Natural killer cell (primary cell): ENCODE measurements at places on chromosomes 7 and 10. TPM values are rescaled to one million over a fixed set of nuclear protein-coding genes. Genes with fewer than 3 reads are reported as not detected.

The PILRA gene
- 18.8 TPM for total RNA-seq

The NPSR1 gene
- total RNA-seq = not detected

The CPVL gene
- 9.8 TPM for total RNA-seq

The PCLO gene
- not detected for total RNA-seq

The PCDH15 gene
- not detected for total RNA-seq

The SNX10 gene
- total RNA-seq = 17.2 TPM

The VCL gene
- total RNA-seq = 145 TPM

The C10orf143 gene
- 7.1 TPM for total RNA-seq

The PTF1A gene
- total RNA-seq = not detected

The PRR15 gene
- not detected for total RNA-seq

DNA sequence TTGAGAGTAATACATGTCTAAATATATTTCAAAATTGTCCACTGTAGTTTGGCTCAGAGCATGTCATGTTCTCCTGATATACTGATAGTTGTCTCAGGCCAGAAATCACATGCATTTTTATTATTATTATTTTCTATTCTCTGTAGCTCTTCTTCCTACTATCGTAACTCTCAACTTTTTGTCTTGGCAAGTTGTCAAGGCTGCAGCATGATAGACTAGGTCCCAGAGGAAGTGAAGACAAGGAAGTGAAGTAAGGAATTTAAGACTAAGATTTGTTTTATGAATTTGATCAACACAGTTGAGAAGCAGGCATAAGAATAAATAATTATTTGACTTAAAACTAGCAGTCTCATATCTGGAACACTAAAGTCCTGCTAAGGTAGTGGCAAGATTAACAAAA, 369.5 kb downstream of the ABCA13 start:
- H3K4me1 ChIP-seq = no peaks in the 10 kb centered on the region
- no peak overlapping the region for H3K27ac ChIP-seq
- no peak overlapping the region for H3K4me3 ChIP-seq
- DNase-seq = no peak
- H3K27me3 ChIP-seq = no peaks in the 10 kb centered on the region

DNA sequence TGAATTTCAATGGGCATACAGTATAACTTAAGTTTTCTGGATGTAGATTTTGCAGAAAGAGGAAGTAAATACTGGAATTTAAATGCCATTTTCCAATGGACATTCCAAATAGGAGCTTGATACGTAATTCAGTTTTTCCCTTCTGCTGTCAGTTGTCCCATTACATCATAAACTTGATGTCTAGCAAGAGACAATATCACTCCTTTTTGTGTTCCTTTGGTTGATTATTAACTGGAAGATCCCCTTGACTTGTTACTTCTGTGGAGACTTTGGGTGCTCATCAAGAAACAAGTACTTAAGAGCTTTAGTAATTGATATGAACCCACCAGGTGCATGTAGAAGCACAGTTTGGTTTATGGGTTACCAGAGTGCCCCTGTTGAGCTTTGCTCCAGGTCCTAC, 116.1 kb downstream of the ST7 start:
- no peak overlapping the region for H3K4me3 ChIP-seq
- no peak for DNase-seq
- H3K27me3 ChIP-seq = no peaks in the 10 kb centered on the region
- H3K27ac ChIP-seq = no peak overlapping the region
- no peaks in the 10 kb centered on the region for H3K36me3 ChIP-seq

DNA sequence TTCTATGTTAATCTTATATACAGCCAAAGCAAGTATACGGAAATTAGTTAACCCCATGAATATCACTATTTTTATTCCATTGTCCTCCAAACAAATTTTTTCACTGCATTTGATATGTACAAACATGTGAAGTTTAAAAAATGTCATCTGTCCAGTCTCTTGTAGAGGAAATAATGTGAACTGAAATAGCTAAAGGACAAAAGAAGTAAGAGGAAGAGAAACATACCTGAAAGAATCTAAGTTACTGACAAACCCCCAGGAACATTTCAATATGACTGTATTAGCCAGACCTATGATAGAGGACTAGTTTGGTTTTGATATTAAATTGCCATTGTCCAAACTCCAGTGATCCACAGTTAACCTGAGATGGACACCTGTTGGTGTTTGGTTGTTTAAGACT, 80.6 kb downstream of the NRCAM start:
- no peak overlapping the region for H3K27ac ChIP-seq
- H3K4me3 ChIP-seq = no peak overlapping the region
- no peaks in the 10 kb centered on the region for H3K36me3 ChIP-seq
- H3K4me1 ChIP-seq = no peaks in the 10 kb centered on the region
- H3K27me3 ChIP-seq = no peaks in the 10 kb centered on the region
- no peak for DNase-seq

GRCh38 chr10:35770817-35771355, 128.8 kb upstream of the FZD8 start:
- no peaks in the 10 kb centered on the region for H3K27me3 ChIP-seq
- DNase-seq = no peak
- no peak overlapping the region for H3K27ac ChIP-seq
- H3K4me1 ChIP-seq = no peaks in the 10 kb centered on the region
- no peak overlapping the region for H3K4me3 ChIP-seq

- H3K27me3 ChIP-seq = no peaks in the 10 kb centered on the region
- H3K27ac ChIP-seq = no peak overlapping the region
- no peaks in the 10 kb centered on the region for H3K36me3 ChIP-seq
- no peak overlapping the region for H3K4me3 ChIP-seq
- H3K4me1 ChIP-seq = no peaks in the 10 kb centered on the region
Measured at GRCh38 chr10:4301291-4302045, 516.5 kb upstream of the KLF6 start.

GRCh38 chr10:111146025-111146640, 69.3 kb downstream of the ADRA2A start:
- H3K4me1 ChIP-seq = peaks cover 3% of the 10 kb centered on the region
- H3K36me3 ChIP-seq = no peaks in the 10 kb centered on the region
- peaks cover 3% of the 10 kb centered on the region for H3K27me3 ChIP-seq

DNA sequence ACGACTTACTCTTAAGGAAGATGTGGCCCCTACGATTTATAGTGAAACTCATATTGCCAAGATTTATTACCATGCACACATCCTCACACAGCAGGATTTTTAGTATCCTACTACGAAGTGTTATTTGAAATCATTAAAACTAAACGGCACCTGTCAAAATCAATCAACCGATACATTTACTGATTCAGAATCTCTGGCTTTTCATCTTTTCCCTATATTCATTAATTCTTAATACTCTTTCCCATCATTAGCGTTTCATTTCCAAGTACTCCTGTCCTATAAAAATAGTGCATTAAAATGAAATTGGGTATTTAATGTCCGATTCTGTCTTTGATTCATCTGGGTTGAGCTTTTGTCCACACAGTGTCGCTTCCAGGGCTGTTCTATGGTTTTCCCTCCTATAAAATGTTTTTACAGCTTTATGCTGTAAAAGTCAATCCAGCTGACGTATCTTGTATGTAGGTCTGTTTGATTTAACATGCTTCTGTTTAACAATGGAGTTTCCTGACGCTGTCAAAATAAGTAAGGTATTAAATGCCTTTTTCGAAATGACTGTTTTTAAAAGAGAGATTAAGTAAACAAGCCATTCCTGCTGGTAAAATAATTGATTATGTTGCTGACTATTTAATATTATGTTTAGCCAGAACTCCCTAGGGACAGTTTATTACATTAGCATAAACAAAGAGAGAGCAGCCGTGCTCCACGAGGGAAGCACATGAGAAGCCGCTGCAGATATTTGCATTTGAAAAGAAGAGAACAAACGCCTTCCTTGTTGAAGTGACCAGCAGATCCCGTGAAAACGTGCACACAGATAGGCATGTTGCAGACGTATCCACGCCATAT, 22.3 kb upstream of the SFMBT2 start:
- H3K27ac ChIP-seq = no peak overlapping the region
- DNase-seq = no peak
- no peaks in the 10 kb centered on the region for H3K36me3 ChIP-seq
- H3K4me3 ChIP-seq = no peak overlapping the region
- no peaks in the 10 kb centered on the region for H3K27me3 ChIP-seq
- H3K4me1 ChIP-seq = peaks cover 3% of the 10 kb centered on the region

- no peak for DNase-seq
- H3K27me3 ChIP-seq = no peaks in the 10 kb centered on the region
- H3K36me3 ChIP-seq = no peaks in the 10 kb centered on the region
- H3K4me1 ChIP-seq = no peaks in the 10 kb centered on the region
Measured at GRCh38 chr7:158238616-158239289, 348.9 kb downstream of the PTPRN2 start.

DNA sequence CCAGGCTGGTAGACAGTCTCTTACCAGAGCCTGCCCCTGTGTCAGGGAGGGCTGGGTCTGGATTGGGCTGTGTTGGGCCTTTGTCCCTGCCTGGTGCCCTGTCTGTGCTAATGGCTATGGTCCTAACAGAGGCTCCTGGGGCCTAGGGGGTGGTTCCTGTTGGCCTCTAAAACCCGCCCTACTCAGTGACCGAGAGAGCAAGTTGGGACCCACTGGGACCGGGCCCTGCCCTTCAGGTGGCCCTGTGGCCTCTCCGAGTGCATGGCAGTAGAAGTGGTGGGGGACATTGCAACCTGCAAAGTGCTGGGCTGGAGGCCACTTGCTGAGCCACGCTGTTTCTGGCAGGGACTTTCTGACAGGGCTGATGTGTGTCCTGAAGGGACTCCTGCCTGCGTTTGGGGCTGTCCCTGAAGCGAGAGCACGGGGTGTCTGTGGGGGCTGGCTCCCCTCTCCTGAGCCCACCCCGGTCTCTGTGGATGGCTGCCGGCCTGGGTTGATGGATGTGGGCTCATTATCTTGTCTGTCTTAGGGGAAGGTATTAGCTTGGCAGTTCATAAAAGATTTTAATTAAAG, 56.2 kb downstream of the GLRX3 start:
- H3K27me3 ChIP-seq = no peaks in the 10 kb centered on the region
- H3K36me3 ChIP-seq = no peaks in the 10 kb centered on the region
- no peak for DNase-seq

- H3K27ac ChIP-seq = no peak overlapping the region
- H3K4me3 ChIP-seq = no peak overlapping the region
- no peaks in the 10 kb centered on the region for H3K36me3 ChIP-seq
- DNase-seq = no peak
- no peaks in the 10 kb centered on the region for H3K4me1 ChIP-seq
Measured at GRCh38 chr10:12727832-12728215, 273.7 kb downstream of the CCDC3 start.

DNA sequence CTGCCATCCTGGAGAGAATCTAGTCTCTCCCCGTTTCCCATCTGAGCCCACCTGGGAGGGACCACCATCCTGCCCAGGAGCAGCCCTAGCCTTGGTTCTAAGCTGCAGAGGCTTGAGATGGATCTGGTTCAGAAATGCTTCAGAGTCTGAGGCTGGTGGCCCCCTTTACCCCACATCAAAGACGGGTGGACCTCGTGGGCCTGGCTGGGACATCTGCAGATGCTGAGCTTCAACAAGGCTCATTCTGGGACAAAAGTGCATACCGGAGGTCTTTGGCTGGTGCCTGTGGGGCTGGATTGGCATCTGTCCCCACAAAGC, 4.9 kb upstream of the IRF5 start:
- no peaks in the 10 kb centered on the region for H3K27me3 ChIP-seq
- peaks cover 30% of the 10 kb centered on the region for H3K4me1 ChIP-seq
- H3K36me3 ChIP-seq = no peaks in the 10 kb centered on the region
- H3K4me3 ChIP-seq = no peak overlapping the region
- H3K27ac ChIP-seq = no peak overlapping the region

DNA sequence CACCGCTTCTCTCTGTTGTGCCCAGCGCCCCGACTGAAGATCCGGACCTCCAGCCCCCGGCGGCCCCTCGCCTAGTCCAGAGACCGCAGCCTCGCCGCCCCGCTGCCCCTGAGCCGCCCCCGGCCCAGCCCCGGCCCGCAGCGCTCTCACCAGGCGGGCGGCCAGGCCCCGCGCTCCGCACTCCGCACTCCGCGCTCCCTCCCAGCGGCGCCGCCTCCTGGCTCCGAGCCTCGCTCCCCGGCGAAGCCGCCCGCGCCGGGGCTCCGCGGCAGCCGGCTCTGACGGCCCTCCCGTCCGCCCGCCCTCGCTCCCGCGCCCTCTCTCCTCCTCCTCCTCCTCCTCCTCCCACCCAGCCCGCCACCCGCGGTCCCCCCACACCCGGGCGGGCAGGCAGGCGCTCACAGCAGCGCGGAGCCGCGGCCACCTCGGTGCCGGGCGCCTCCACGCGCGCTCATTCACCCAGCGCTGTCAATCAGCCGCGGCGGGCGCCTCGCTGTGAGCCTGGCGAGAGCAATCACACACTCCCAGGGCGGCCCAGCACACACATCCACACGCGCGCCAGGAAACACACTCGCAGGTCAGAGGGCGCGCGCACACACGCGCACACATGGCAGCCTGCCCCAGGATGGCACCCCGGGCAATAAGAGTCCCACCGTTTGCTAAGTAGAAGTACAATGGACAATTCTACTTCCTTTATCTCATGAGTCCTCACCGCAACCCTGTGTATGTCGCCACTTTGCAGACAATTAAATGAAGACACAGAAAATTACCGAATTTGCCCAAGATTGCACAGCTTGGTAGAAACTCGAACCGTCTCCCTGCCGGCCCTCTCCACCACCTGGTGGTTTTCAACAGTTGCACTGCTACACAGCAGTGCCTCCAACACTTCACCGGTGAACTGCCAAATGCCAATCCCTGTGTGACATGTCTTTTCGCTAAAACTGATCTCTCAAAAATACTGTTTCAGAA, at the start of gene PRRT4:
Gene PRRT4, minus strand, starts transcription at position 280 of the 969 bp plus-strand sequence.
- peaks cover 18% of the 10 kb centered on the region for H3K4me1 ChIP-seq
- no peak within 1 kb of the TSS for H3K4me3 ChIP-seq
- H3K27me3 ChIP-seq = peaks cover 28% of the 10 kb centered on the region
- peak; percentile 70 for DNase-seq

DNA sequence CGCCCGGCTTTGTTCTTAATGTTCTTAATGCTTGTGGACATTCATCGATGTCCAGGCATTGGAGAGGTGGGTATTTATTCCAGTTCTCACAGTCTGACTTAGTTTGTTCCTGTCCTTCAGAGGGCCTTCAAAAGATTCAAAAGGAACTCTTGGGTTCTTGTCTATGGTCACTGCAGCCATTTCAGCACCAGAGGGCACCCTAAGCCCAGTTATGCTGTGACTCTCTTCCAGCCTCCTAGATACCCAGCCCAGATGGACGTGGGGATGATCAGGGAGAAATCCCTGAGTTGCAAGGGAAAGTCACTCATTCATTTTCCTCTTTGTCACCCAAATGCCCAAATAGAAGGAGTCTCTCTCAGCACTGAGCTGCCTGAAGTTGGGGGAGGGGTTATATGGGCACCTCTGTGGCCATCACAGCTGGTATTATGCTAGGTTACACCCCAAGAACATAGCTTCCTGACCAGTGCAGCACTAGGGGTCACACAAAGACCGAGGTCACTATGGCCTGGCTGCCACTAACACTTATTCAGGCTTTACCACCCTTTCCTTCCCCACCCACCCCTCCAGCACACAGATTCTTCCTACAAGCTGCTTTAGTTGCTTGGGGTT, 26.5 kb upstream of the CCDC126 start:
- no peaks in the 10 kb centered on the region for H3K27me3 ChIP-seq
- no peaks in the 10 kb centered on the region for H3K36me3 ChIP-seq
- no peak overlapping the region for H3K4me3 ChIP-seq

- no peak for DNase-seq
- H3K4me3 ChIP-seq = no peak overlapping the region
- H3K27me3 ChIP-seq = no peaks in the 10 kb centered on the region
- no peaks in the 10 kb centered on the region for H3K36me3 ChIP-seq
- no peak overlapping the region for H3K27ac ChIP-seq
Measured at GRCh38 chr10:31148951-31149350, 117.3 kb upstream of the ZNF438 start.

GRCh38 chr7:158650821-158651225, 53.8 kb downstream of the NCAPG2 start:
- H3K36me3 ChIP-seq = peaks cover 13% of the 10 kb centered on the region
- no peak overlapping the region for H3K4me3 ChIP-seq
- H3K4me1 ChIP-seq = no peaks in the 10 kb centered on the region
- H3K27ac ChIP-seq = no peak overlapping the region
- no peaks in the 10 kb centered on the region for H3K27me3 ChIP-seq
